ENCODE measurements at places on chromosomes 2 and 18.

GRCh38 chr2:19048593-19049266 is 309.7 kb downstream of the OSR1 start:
- DNase-seq: no peak

GRCh38 chr18:2811416-2811815 is 35.4 kb upstream of the EMILIN2 start:
- no peak for DNase-seq

DNA sequence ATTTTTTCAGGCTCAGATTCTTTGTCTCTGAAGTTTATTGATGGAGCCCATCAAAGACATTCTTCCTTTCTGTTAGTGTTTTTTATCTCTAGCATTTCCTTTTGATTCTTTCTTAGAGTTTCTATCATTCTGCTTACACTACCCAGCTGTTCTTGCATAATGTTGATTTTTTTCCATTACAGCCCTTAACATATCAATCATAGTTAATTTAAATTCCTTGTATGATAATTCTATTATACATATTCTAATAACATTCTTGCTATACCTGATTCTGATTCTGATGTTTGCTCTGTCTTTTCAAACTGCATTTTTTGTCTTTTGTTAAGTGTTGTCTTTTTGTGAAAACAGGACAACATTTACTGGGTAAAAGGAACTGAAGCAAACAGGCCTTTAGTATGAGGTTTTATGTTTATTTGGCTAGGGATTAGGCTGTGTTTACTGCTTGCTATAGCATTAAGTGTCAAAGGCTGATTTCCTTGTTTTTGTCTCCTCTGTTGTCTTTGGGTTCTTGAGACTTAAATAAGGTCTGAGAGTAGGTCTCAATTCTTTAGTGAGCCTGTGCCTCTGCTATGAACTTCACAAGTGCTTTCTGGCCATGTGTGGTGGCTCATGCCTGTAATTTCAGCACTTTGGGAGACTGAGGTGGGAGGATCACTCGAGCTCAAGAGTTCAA is 8.0 kb upstream of the STAM2 start:
- DNase-seq: no peak

DNA sequence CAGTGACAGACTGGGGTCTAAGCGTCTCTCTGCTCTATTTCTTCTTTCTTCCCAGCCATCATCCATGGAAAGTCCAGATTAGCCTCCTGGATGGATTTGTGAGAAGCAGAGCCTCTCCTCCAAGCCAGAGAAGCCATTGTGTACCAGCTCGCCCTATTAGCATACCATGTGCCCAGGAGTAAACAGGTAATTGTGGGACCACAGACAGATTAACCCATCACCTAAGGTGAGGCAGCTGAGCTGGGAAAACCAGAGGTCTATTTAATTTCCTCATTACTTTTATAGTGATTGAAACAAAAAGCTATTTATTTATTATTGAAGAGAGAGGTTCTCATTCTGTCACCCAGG is 54.7 kb upstream of the NT5C1B start:
- DNase-seq: no peak

DNA sequence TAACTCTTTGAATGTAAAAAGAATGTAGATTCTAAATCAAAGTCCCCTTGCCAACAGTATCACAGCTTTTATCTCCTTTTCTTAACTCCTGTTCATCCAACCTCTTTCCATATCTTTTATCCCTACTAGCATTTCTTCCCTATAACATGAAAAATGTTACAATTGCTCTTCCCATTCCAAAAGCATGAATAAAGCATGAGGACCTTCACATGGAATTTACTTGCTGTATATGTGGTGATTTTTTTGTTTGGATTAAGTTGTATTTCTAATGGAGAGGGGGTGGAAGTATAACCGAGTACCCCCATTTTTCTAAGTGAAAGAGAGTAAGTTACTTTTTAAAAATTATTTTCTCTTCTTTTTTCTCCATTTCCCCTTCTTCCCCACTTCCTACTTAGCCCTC is 94.9 kb upstream of the RBBP8 start:
- DNase-seq: no peak

GRCh38 chr2:154125891-154126290 is 254.2 kb downstream of the GALNT13 start:
- no peak for DNase-seq

DNA sequence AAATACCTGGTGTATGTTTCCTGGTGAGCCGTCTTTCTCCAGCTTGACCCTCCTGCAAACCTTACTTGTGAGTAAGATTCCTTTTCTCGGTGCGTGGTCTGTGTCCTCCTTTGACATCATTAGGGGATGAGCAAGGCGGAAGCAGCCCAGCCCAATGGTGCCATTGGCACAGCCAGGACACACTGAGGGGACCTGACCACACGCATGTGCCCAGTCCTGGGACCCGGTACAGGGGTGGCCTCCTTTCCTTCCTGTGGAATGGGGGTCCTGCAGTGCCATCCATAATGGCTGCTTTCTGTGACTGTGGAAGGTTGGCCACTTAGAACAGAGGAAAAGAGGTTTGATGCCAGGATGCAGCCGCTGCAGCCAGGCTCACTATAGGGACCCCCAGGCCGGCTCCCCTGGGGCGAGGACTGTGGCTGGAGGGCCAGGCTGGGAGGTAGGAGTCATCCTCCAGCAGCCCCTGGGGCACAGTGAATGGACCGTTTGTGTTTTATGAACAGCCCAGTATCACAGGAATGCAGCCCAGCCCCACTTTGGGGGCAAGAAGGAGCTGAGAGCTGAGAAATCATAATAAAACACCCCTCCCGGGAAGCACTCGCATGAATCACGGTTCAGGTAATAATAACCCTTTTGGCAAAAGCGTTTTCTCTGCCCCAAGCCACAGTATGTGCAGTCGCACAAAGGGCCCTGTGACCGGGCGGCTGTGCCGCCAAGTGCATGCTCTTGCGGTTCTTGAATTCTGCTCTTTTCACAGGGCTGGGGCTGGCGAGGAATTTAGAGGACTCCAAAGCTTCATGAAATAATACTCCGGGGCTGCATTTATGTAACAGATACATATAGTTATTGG is 73.2 kb downstream of the ASB1 start:
- no peak for DNase-seq

DNA sequence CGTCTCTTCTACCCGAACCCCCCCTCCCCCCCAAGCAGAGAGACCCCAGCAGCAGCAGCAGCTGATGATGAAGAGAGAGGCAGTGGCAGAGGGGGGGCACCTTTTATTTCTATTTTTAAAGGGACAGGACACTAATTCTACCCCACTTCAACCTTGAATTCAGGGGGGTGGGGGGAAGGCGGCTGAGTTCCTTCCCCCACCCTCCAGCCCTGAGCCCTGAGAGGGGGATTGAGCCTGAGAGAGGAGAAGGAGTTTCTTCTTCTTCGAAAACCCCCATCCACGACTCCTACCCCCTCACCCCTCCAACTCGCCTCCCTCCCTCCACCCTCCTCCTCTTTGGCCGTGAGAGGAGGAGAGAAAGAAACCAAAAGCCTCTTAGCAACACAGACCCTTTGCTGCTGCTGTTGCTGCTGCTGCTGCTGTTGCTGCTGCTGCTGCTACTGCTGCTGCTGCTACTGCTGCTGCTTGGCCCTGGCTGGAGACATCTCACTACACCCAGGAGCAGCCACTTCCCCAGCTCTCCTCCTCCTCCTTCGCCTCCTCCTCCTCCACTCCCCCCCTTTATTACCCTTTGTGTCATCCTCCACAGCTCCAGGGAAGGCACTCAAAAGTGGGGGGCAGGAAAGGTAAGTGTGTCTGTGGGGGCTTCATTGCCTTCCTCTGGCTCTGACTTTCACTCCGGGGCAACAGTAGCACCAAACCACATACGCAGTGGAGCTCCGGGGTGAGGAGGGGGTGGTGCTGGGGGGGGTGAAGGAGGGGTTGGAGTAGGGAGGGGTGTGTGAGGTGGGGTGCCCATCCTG is at the start of gene MBD5:
Gene MBD5, plus strand, starts transcription at position 33 of the 803 bp plus-strand sequence.
- DNase-seq: no peak

DNA sequence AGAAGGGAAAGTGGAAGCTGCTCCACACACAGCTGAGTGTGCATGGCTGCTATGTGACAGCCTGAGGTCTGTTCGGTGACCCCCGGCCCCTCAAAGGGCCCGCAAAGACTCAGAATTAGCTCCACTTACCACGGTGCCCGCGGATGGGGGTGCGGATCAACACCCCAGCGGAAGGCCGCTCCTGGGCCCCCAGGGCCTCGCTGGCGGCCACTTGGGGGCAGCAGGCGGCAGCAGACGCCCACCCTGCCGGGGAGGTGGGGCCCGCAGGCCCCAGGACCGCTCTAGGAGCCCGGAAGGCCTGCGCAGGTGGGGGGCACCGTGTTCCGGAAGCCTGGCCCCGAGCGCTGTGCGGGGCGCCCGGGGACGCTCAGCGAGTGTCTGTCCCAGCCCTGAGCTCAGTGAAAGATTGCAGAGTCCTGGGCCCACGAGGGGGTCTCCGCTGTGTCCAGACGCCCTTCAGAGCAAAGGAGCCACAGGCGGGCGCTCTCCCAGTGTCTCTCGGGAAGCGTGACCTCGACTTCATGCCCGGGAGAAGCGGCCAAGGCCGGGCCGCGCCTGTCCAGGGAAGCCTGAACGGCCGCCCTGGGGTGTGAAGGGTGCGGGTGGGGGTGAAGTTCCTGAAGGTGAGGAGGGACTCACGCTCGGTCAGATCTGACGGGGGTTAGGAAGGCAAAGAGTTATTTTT is 118.7 kb downstream of the VAPA start:
- DNase-seq: no peak

DNA sequence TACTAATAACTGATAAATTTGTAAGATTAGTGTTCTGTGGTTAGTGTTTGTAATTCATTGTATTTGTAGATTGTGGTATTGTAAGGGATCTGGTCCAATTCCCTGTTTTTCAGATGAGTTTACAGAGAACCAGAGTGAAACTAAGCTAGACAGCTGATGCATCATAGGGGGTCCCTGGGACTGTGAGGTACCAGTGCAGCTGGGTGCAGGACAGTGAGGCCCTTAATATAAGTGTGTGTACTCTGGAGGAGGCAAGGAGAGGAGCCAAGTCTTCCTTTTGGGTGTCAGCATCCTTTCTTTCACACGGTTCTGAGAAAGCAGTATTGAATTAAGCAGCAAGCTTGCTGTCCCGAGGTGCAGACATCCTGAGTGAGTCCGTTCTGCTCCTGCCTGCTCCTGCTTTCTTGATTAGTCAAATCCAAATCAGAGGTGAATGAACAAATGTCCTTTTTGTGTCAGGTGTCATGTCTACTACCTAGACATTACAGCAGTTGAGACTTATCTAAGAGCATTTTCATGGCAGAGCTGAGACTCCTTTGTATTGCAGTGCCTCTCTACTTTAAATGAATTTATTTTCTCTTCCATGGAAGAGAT is 194.9 kb downstream of the MCFD2 start:
- DNase-seq: no peak

- no peak for DNase-seq
Measured at GRCh38 chr2:235070063-235070706, 118.4 kb downstream of the SH3BP4 start.

GRCh38 chr2:105287692-105288091 is 41.8 kb downstream of the TGFBRAP1 start:
- DNase-seq: no peak
